ENCODE measurements at places on chromosomes 11 and 22.

- DNase-seq: no peak
Measured at GRCh38 chr11:7143908-7144307, 55.1 kb downstream of the RBMXL2 start.

DNA sequence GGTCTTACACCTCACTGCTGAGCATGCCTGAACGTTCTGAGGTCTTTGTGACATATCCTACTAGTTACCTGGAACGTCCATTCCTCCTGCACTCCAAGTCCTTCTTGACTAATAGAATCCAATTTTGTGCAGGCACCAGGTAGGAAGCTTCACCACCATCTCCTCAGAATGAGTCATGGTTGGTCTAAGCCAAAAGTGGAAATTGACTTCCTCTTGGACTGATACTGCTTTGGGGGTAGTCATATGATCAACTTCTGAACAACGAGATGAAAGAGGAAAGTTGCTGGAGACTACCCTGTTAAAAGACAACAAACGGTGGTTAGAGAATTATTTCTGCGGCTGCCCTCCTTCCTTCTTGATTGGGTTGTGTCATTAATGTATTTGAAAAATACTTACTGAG, 374.2 kb upstream of the LARGE1 start:
- no peak for DNase-seq

GRCh38 chr22:47439643-47440265, 677.3 kb downstream of the TBC1D22A start:
- DNase-seq: no peak

GRCh38 chr22:48434156-48434867, 1393.4 kb downstream of the BRD1 start:
- no peak for DNase-seq

- DNase-seq: no peak
Measured at GRCh38 chr11:102429691-102430090, 22.9 kb downstream of the TMEM123 start.

DNA sequence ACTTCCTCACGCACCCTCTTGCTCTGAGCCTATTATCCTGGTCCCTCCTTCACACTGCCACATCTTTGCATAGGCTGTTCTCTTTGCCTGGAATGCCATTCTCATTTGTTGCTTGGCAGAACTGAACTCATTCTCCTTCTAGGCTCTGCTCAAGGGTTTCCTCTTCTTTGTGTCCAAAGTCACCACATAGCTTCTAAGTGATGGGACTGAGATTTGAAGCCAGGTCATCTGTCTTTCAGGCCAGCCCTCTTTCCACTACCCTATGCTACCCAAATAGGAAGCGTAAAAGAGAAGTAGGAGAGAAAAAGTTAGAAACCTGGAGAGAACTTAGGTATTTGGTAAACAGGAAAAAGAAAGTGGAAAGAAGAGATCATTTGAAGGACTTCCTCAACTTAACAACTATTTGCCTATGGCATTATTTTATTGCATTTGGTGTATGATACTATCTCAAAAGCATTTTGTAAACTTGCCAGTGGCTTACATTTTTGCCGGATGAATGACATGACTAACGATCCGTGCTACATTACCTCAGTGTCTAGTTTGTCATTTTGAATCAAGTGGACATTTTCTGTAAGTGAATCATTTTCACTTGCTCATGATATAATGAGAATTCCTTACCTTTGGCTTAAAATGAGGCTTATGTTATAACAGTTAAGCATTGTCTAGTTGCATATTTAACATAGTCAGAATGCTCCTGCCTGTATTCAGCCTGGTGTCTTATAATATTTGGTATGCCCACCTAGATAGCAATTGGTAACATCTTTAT, 18.5 kb downstream of the NF2 start:
- no peak for DNase-seq

DNA sequence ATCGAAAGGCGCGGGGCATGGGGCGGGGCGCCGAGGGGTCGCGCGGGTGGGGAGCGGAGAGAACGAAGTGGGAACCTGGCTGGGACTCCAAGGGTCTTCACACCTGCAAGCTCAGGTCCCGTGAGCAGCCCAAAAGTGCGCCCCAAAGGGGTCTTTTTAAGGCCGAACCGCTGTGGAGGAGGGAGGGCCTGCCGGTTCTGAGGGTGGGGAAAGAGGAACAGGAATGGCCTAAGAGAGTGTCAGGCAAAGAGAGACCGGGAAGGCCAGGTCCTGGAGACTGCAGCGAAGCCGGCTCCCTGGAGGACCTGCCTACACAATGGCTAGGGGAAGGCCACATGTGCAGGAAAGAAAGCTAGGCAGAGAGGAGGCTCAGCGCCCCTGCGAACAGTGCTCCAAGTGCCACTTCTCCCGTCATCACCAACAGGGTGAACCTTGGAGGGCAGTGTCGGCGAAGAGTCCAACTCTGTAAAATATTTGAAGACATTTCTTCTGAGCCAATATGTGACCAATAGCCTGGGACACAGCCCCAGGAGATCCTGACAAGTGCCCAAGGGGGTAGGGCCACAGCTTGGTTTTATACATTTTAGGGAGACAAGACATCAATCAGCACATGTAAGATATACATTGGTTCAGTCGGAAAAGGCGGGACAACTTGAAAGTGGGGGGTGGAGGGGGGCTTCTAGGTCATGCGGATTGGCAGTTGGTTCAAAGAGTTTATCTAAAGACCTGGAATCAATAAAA, 710 bp upstream of the DGCR2 start:
- no peak for DNase-seq

DNA sequence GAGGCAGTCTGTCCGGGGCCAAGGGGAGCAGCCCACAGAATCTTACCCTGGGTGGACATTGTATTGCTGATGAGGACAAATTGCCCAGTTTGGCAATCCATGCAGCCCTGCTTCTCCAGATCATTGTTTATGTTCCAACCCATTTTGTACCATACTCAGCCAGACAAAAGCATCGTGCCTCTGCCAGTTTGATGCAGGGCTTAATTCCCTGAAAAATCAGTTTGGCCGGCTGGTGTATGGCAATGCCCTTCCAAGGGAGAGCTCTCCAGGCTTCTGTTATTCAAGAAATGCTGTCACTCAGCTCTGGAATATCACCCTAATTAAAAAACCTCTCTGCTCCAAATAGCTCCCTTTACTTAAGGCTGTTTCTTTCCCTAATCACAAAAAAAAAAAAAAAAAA, 697.7 kb downstream of the TBC1D22A start:
- DNase-seq: no peak

DNA sequence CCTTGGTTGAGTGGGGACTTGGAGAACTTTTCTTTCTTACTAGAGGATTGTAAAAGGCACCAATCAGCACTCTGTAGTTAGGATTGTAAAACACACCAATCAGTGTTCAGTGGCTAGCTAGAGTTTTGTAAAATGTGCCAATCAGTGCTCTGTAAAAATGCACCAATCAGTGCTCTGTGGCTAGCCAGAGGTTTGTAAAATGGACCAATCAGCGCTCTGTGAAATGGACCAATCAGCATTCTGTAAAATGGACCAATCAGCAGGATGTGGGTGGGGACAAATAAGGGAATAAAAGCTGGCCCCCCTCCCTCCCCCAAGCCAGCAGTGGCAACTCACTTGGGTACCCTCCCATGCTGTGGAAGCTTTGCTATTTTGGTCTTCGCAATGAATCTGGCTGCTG, 5.5 kb upstream of the DRG1 start:
- DNase-seq: no peak

- no peak for DNase-seq
Measured at GRCh38 chr22:28034760-28035401, 115.8 kb upstream of the PITPNB start.

DNA sequence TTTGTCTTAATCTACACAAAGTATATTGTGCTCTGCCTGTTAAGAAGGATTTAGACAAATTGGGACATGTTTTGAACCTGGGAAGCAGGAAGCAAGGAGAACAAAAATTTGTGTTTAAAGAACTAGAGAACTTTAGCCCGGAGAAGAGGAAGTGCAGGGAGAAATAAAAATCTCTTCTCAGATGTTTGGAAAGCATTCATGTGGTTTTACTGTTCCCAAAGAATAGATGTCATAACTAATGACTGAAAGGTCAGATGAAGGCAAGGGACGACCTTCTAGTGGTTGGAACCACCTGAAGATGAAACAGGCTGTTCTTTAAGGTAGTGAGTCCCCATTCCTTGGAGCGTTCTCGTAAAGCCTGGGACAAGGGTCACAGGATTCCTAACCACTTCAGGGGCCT, 38.3 kb downstream of the IRAG1 start:
- DNase-seq: no peak

- DNase-seq: no peak
Measured at GRCh38 chr11:61151545-61152252, 9.5 kb downstream of the VPS37C start.

DNA sequence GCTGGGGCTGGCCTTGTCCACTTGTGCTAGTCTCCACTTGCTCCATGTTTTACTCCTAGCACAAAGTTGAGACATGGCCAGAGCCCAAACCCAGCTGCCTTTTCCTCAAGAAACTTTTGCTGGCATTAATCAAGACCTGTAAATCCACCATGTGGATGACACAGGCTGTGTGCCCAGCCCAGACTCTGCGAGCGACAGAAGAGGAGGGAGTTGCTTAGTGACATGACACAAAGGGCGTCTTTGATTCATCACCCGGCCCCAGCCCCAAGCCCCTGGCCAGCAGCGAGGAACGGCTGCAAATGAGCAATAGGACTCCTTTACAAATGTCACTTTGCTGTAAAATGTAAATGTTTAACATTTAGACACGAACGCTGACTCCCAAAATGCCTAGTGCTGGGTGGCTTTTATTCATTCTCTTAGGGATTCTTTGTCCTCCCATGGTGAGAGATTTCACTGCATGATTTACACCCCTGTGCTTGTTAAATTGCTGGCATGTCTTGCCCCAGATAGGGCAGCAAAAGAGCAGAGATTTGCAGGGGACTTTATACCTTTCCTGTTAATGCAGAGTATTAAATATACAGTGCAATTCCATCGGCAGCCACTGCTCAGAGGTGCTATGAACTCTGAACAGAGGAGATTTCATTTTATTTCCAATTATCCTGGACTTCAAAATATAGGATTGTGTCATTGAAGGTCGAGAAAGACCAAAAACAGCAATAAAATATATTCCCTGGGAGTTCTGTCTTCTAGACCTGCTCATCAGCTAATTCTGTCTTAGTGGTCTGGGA, 263.6 kb upstream of the NCAM1 start:
- DNase-seq: no peak

DNA sequence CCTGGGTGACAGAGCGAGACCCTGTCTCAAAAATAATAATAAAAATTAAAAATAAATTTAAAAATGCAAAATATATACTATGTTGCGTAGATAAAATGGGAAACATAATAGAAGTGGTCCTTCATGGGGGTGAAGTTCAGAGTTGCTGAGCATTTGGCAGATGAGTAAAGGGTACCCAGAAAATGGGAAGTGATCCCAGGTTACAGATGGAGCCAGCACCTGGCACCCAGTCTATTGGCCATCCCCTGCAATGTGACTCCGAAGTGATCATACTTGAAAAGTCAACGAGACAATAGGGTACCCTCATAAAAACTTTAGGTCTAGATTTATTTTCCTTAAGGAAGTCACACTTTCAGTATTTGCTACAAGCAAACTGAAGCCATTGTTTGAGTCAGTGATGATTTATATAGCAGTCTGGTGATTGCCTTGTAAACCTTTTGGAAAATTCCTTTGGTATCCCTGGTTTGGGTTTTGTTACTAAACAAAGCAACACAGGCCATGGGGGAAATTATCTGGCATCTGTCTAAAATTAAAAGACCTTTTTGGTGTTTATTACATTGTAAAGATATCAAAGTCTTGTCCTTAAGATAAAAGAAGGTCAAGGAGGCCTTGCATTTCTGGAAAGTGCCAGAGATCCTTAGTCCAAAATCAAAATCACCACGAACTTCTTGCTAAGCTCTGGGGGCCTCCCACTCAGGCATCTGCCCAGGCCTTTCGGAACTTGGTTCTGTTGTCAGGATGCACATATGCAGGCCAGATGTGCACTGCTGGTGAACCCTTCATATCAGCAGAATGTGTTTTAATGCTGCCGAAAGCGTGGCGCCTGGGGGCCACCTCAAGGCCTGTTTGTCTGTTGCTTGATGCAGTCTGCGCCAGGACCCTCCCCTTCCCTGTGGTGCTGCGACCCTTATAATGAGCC, 4.3 kb downstream of the SMARCB1 start:
- DNase-seq: no peak

GRCh38 chr22:22712666-22713365, 68.4 kb downstream of the GGTLC2 start:
- no peak for DNase-seq

- DNase-seq: no peak
Measured at GRCh38 chr11:95451682-95452081, 220.7 kb upstream of the SESN3 start.

DNA sequence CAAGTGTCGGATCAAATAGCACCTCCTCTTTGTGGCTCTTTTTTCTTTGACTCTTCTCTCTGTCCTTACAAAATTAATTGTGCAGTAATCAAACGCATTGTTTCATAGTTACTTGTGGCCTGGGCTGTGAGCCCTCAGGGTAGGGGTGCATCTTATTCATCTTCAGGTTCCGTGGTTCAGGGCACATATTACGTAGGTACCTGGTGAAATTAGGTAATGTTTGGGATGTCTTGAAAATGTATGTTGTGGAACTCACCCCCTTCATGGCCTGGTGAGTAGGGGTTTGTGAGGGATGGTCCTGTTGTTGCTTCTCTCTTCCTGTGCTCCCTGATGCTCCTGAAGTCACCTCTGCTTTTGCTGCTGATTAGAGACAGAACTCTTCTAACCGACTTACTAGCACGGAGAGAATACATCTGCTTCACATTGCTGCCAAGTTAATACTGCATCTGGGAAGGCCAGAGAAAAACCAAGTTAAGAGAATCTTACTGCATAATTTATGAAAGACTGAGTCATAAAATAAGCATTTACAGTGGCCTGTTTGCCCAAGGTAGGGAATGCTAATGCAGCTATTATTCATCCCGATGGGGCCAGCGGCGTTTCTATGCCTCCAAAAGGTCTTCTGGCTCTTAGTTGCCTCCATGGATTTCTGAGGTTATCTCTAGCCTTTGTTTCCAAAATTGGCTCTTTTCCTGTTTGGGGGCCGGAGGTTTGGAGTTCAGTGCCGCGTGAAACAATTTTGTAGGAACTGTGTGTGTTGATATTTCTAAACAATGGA, 66.9 kb downstream of the TBC1D22A start:
- DNase-seq: no peak

- DNase-seq: no peak
Measured at GRCh38 chr11:67691149-67691548, 16.7 kb upstream of the ALDH3B2 start.

DNA sequence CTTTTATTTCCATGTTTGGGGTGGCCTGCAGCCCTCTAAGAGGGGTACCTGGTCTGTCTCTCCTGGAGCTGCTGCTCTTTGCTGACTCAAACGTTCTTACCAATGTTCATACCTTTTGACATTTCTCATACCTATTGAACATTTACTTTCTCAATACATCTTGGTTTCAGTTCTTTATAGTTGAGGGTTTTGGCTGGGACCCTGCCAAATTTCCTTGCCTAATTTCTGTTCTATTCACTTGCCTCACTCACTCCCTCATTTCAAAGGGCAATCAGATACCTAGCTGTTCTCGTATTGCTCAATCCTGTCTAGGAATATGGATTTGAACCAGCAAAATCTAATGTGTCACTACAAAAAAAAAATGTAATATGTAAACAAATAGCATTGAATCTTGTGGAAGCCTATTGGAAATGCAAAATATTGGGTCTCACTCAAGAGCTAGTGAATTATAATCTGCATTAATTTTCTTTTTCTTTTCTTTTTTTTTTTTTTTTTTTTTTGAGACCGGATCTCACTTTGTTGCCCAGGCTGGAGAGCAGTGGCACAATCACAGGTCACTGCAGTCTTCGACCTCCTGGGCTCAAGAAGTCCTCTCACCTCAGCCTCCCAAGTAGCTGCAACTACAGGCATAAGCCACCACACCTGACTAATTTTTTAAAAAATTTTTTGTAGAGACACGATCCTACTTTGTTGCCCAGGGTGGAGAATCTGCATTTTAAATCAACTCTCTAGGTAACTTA, 7.5 kb downstream of the OR6M1 start:
- no peak for DNase-seq
